ENCODE measurements at places on chromosomes 1 and 21. TPM values are rescaled to one million over a fixed set of nuclear protein-coding genes. Genes with fewer than 3 reads are reported as not detected.

- DNase-seq: no peak
Measured at GRCh38 chr1:197838836-197839235, 63.6 kb upstream of the DENND1B start.

GRCh38 chr1:36839485-36839884 is 194.8 kb downstream of the GRIK3 start:
- no peak for DNase-seq

- DNase-seq: no peak
Measured at GRCh38 chr21:35096959-35097358, 47.9 kb upstream of the RUNX1 start.

GRCh38 chr1:159959451-159959850 is 5.4 kb upstream of the SLAMF9 start:
- no peak for DNase-seq

DNA sequence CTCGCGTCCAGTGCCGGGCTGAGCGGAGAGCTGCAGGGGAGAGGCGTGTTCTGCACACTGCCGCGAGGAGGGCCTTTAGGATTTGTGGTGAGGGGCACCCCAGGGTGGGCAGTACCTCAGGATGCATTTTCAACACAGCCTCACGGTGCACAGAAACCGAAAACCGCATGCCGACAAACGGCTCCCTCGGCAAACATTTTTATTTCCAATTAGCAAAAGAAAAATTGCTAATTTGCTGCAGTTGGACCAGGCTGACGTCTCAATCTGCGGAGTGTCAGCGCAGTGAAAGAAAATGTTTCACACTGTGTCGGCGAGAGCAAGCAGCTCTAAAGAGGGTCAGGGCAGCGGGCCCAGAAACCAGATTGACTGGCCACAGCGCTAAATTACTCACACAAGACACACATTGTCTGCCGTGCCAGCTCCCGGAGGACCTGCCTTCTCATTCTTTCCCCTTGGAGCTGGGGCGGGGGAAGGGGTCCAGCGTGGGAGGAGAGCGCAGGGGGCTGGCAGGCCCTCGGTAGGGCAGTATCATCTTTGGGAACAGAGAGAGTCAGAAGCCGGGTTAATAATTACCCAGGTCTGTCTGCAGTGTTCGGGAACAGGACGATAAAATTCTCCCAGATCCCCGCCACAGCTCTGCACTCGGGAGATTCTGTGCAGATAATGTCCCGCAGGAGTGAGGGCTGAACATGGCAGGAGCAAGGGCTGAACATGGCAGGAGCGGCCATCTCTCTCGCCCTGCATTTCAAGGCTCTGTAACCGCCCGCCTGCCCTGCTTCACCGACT is 150.2 kb downstream of the PRDM16 start:
- DNase-seq: peak; percentile 57

GRCh38 chr1:102872097-102872496 is 236.2 kb downstream of the COL11A1 start:
- no peak for DNase-seq

GRCh38 chr1:218874313-218874712 is 299.4 kb upstream of the LYPLAL1 start:
- no peak for DNase-seq

DNA sequence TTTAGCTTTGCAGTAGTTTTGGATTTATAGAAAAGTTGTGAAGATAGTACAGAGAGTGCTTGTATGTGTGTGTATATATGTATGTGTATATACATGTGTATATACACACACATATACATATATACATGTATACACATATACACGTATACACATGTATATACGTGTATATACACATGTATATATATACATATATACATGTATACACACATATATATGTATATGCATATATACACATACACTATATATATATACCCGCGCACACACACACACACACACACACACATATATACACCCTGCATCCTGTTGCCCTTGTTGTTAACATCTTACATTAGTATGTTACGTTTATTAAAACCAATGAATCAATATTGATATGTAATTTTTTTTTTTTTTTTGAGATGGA is 24.3 kb downstream of the RPRD2 start:
- no peak for DNase-seq

DNA sequence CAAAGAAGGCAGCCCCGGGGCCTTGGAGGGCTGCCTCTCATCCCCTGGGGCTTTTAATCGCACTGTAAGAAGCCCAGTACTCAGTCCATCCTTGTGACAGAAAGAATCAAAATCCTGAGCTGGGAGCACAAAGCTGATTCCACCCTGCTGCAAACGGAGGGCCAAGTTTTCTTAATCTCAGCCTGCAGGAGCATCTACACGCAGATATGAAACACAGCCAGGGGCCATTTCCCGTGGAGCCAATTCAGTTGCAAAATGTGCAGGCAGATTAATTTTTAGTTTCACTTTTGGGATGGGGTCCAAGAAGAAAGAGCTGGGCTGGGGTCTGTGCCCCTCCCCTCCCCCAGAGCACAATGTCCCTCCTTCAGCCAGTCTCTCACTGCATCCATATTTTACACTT is 4.4 kb downstream of the LYPD8 start:
- DNase-seq: no peak

GRCh38 chr1:156677616-156678596 is 699 bp upstream of the NES start:
- peak; percentile 63 for DNase-seq

AADACL3 gene
- total RNA-seq: not detected

LMX1A gene
- 0.64 TPM for total RNA-seq

FAM89A gene
- 4.5 TPM for total RNA-seq

VAMP4 gene
- total RNA-seq: 8.8 TPM

PLA2G5 gene
- total RNA-seq: 0.58 TPM

PTPRU gene
- 2.0 TPM for total RNA-seq

FAM177B gene
- 17.8 TPM for total RNA-seq

PEX10 gene
- 17.8 TPM for total RNA-seq

C1orf87 gene
- total RNA-seq: not detected
